ENCODE measurements at places on chromosomes 12 and 14. TPM values are rescaled to one million over a fixed set of nuclear protein-coding genes. Genes with fewer than 3 reads are reported as not detected.
A peak's percentile ranks its signal among the peaks of the same experiment; 100 is the strongest.

GRCh38 chr12:120998435-120998834, 17.9 kb downstream of the C12orf43 start:
- no peak for ATAC-seq

GRCh38 chr12:53418221-53418620, 5.4 kb upstream of the AMHR2 start:
- no peak for ATAC-seq

GRCh38 chr12:44029194-44029593, 193.3 kb downstream of the TMEM117 start:
- peak; percentile 22 for ATAC-seq

The ATP5F1B gene
- total RNA-seq, result 315 TPM

The BLOC1S1 gene
- total RNA-seq, result 187 TPM
